ENCODE measurements at places on chromosomes 12 and 14.

DNA sequence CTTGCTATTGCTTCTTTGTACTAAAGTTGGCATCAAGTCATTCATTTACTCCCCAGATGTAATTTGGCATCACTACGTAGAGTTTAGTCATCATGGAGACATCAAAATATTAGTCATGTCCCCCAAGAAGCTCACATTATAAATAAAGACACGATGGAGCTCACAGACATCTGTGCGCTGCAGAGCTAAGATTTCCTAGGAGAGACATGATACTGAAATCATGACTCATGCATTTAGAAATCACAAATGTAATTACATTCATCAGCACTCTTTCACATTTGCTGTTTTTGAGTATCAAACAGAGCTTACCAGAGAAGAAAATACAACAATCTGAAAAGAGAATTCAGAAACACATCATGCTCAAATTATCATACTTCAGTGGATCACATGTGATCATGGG lies 169.8 kb downstream of the LRIG3 start:
- no peak for DNase-seq

DNA sequence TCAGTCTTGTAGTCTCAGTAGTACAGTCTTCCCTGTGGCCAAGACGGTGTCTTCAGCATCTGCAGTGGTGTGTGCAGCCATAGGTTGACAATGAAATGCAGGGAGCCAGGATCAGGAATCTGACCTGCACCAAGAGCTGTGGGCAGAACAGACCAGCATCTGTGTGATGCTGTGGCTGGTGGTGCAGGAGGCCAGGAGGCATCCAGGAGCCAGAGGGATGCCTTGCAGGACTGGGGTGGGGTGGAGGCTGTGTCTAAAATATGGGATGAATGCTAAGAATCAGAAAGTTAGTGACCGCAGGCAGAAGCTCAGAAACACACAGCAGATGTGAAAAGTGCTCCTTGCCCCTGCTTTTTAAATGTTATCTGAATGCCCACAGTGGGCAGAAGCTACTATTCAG lies 209.7 kb downstream of the CACNA1C start:
- DNase-seq, result no peak

GRCh38 chr12:42779186-42779859 lies 189.8 kb upstream of the PRICKLE1 start:
- no peak for DNase-seq

DNA sequence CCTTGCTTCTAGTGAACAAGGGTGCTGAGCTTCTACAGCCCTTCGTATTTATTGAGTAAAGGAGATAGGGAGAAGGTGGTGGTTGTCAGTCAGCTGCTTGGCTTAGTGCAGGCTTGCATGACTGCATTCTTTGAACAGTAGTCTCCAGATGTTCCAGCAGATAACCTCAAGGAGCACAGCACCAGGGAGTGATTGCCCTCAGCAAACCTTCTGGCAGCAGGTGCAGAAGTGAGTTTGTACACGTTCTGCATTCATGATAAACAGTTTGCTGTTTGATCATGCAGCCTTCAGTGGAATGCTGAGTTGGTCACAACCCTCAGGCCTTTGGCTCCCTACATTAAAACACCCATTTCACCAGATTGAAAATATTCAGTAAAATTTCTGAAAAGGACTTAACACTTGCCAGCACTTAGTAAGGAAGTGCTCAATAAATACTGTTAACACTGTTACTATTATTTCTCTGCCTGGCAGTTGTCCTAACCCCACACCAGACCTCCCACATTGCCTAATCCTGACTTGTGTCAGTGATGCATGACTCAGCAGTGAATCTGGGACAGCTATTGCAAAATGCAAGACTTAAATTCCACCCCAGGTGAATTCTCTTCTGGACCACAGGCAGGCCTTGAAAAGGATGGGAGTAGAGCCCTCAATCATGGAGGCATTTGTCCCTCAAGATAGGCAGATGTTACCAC lies 18.9 kb upstream of the CARMIL3 start:
- DNase-seq, result no peak

DNA sequence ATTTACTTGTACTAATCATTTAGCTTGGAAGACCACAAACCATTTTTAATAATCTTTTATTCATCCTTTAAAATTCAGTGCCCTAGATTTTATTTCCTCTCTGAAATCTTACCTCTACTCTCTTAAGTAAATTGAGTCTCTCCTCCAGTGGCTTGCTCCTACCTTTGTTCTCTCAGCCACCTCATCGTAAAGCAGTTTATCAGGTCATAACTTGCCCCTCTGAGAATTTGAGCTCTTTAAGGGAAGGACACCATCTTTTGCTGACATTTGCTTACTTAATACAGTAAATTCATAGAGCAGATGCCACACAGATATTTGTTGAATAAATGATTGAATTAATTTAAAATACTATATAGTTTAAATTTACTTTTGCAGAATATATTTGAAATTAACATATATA lies 794.3 kb downstream of the C12orf50 start:
- DNase-seq, result no peak

- DNase-seq, result no peak
These were observed 42.9 kb downstream of the MIA2 start for GRCh38 chr14:39276579-39277114.

GRCh38 chr14:50792051-50792477 lies 38.9 kb downstream of the NIN start:
- DNase-seq, result no peak

DNA sequence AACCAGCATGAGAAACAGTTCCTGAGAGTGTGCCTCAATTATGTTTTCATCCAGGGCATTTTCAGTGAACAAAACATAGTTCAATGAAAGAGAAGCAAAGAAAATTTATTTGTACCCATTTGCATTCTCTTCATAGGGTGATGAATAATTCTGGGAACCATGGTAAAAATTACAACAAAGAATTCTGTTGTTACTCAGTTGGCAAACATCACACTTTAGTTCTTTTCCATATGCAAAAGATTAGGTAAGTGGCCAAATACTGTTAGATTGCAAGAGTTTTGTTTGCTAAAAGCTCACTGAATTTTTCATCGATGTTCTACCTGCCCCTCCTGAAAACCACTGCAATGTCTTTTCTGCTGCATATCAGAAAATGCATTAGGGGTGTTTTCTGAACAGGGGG lies 132.4 kb upstream of the RGS6 start:
- DNase-seq, result no peak

DNA sequence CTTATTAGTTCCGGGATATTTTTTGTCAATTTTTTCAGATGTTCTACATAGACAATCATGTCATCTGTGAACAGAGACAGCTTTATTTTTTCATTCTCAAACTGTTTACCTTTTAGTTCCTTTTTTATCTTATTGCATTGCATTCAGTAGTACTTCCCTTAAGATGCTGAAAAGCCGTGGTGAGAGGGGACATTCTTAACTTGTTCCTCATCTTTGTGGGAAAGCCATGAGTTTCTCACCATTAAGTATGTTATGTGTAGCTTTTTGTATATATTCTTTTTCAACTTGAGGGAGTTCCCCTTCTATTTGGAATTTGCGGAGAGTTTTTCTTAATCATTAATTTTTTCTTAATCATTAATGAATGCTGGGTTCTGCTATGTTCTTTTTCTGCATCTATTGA lies 1727.1 kb upstream of the SEL1L start:
- no peak for DNase-seq

GRCh38 chr14:100413699-100414098 lies 90.6 kb downstream of the SLC25A47 start:
- no peak for DNase-seq

GRCh38 chr12:49465132-49465531 lies 73.7 kb upstream of the KCNH3 start:
- no peak for DNase-seq

DNA sequence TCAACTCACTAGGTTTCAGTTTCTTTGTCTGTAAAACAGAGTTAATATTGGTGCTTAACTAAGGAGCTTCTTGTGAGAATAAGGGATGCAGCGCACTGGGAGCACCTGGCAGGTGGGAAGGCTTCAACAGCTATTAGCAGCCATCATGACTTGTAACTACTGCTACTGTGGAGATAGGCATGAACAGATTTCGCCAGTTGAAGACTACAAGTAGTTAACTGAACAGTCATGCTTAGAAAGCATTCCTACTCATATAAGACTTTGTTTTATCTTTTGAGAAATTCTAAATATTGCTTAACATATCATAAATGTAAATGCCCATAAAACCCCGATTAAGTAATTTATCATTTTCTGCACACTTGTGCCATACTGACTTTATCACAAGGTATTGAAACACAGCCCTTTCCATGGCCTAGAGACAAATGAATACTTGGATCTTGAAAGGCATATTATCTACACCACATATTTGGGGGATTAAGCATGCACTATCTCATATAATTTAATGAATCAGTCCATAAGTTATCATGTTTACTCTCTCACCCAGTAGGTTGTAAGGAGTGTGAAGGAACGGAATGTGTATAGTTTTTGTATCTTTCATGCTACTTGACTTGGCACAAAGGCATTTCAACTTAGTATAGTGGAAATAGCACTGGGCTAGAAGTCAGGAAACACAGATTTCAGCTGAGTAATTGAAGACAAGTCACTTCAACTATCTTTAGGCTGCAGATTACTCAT lies 16.1 kb downstream of the NTN4 start:
- no peak for DNase-seq

DNA sequence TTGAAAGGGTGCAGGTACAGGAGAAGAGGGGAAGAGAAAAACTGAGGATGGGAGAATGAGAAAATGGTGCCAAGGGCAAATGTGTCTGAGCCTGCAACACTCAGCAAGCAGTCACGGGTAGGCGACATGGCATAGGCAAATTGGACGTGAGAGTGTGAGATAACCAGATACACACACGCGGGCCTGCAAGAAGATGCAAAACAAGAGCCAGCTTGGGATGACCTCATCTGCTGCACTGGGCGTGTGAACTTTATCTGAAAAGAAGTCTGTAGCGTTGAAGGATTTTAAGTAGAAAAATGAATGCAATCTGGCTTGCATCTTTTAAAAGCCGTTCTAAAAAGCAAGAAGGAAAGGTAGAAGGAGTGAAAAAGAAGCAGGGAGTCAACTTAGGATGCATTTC lies 160.4 kb downstream of the NTF3 start:
- no peak for DNase-seq

- no peak for DNase-seq
These were observed 52.3 kb downstream of the IPO8 start for GRCh38 chr12:30643366-30643765.

GRCh38 chr12:84131076-84131475 lies 781.5 kb downstream of the SLC6A15 start:
- DNase-seq, result no peak

- no peak for DNase-seq
These were observed 83.9 kb downstream of the HMGA2 start for GRCh38 chr12:65908147-65908546.

DNA sequence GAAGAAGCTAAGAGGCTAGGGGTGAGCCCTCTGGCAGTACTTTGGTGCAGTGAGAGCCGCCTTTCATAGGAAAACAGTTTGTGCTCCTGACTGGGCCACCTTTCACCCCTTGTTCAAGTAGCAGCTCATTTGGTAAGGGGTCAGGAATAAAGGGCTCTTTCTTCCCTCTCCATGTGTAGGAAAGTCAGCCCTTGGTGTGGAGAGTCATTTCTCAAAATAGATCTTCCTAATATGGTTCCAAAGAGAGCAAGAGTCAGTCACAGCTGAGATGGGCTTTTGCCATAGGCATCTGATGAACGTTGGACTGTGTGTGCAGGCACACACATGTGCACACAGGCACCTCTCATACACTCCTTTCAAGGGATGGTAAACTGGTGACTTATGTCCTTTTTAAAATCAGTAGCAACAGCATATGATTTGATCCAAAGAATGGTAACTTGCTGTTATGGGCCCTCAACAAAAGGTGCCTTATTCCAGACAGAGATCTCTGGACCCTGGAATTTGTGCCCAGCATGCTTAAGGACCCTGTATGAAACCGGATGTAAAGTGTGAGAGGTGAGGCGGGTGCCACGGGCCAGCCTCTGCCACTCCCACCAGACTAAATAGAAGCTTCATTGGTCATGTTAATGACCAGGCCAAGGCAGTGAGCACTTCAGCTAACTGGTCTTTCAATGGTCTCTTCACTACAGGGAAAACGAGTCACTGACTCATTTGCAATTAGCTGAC lies 16.7 kb upstream of the RIC8B start:
- no peak for DNase-seq

DNA sequence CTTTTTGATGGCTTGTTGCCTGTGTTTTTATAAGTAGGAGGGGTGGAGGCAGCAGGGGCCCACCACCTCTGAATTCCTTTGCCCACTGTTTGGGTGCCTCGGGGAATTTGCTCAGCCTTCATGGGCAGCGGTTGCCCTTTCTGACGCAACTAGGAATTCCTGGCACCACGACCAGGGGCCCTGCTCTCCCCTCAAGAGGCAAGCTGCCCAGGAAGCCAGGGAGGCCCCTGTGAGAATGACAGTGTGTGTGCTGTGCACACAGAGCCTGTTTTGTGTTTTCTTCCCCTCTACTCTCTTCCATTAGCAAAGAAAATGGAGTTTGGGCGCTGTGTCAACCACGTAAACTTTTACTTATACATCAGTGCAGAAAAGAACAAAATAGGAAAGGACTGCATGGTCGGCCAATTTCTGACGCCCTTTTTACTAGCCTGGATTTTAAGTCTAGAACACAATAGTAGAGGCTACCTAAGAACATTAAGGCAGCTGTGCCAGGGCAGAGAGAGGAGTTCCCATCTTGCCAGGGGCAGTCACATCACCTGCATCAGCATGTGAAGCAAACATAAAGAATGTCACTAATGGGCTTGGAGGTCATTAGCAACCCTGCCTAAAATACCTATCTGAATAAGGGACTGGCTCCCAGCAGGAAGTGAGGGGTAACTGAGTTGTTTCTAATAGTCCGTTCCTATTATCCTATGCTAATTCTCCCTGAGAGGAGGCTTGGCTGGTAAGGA lies 17.9 kb upstream of the PTGR2 start:
- DNase-seq, result no peak

GRCh38 chr12:1777798-1778197 lies 42.6 kb upstream of the LRTM2 start:
- no peak for DNase-seq

- no peak for DNase-seq
These were observed 128.0 kb downstream of the NUAK1 start for GRCh38 chr12:106010741-106011140.

DNA sequence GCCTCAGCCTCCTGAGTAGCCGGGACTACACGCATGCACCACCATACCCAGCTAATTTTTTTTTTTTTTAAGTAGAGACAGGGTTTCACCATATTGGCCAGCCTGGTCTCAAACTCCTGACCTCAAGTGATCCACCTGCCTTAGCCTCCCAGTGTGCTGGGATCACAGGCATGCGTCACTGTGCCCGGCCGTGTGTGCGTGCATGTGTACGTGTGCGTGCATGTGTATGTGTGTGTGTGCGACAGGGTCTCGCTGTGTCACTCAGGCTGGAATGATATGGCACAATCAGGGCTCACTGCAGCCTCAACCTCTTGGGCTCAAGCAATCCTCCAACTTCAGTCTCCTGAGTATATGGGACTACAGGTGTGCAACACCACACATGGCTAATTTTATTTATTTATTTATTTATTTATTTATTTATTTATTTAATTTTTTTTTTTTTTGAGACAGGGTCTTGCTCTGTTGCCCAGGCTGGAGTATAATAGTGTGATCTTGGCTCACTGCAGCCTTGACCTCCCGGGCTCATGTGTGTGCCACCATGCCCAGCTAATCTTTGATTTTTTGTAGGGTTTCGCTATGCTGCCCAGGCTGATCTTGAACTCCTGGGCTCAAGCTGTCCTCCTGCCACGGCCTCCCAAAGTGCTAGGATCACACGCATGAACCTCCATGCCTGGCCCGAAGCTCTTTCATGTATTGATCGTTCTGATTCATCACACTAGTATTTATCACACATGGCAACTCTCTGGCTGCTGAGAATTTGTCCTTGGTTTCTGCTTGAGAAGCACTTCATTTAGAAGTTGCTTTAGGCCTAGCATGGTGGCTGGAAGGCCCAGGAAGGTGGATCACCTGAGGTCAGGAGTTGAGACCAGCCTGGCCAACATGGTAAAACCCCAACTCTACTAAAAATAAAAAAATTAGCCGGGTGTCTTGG lies 35.9 kb upstream of the CLIP1 start:
- no peak for DNase-seq

Measured in coronary artery (tissue), 2 donors.